Activated naive CD4-positive, alpha-beta T cell treated with Interleukin-2 at 50 U/mL for 16 hours (primary cell): ENCODE measurements at places on chromosomes 2 and 18.

DNA sequence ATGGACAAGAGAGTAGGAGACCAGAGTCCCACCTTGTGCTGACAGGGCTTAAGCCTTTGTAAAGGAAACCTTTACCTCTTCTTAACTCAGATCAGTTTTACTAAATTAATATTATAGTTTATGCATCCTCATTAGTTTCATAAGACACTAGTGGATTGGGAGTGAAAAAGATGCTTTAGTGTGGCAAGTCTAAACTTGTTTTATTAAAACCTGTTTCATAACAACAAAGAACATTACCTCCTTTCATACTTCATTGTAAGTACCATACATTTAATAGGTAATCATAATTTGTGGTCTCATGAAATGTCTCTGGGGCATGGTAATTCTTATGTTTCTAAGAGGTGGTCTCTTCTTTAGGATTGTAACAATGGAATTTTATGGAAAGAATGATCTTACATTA is 63.4 kb downstream of the PIKFYVE start:
- no peak for DNase-seq

GRCh38 chr2:170585067-170585466 is 130.1 kb upstream of the SP5 start:
- DNase-seq = no peak

DNA sequence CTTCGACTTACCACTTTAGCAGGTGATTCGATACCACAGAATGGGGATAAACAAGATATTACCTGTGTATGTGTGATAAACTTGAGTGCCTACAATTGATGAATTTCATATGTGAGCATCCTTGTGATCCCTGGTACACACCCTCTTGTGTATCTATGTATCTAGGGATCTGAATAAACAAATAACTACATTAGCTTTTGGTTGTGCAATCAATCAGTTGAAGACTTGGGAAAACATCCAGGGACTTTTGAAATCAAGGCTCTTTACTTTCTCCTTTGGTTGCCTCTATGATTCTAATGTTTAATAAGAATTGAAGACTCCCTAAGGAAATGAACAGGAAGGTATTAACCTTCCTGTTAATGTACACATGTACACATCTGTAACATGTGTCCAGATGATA is 97.3 kb upstream of the DCC start:
- no peak for DNase-seq

GRCh38 chr2:64601034-64601754 is 52.5 kb downstream of the SERTAD2 start:
- no peak for DNase-seq

DNA sequence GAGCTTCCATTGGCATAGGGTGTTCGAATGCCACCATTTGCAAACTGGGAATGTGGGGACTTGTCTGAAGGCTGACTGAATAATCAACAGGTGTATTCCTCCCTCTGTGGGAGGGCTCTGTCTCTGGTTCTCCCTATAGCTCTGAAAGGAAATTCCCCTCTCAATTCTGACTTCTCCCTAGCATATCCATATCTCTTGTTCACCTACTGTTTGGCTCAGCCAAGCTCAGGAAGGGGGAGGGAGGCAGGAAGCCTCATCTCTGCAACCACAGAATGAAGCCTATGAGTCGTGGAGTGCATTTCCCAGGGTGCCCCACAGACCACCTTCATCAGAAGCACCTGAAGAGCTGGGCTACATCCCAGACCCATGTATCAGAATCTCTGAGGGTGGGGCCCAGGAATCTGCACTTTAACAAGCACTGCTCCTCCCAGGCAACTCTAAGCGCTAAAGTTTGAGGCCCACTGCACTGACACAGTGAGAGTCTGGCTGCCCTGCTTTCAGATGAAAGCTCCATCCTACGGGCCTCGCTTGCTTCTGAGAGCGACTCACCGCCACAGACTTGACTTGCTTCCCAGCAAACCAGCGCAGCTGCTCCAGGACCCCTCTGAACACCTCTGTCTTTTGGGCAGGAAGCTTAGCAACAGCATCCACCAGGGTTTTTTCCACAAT is 32.0 kb downstream of the XDH start:
- DNase-seq = no peak

- DNase-seq = no peak
Observed at GRCh38 chr2:2581331-2582159, 250.5 kb upstream of the MYT1L start.

GRCh38 chr18:34870555-34871310 is 160.6 kb downstream of the DTNA start:
- no peak for DNase-seq

DNA sequence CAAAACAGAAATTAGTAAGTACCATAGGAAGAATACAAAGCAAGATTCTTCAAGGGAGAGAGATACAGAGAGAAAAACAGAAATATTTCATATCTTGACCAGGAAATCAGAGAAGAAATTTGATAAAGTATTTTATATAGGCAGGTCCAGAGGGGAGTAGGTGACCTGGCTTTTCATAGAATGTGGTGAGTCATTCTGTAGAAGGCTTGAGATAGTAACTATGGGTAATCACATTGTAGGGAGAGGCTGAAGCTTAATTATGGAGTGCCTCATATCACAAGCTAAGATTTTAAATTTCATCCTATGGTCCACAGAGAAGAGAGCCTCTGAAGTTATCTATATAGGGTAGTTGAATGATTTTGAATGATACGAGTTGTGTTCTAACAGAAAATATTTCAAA is 195.0 kb upstream of the CYRIA start:
- DNase-seq = no peak

GRCh38 chr2:164028814-164029534 is 293.2 kb upstream of the FIGN start:
- DNase-seq = no peak

GRCh38 chr2:96837575-96837974 is 6.2 kb downstream of the ANKRD23 start:
- DNase-seq = no peak

GRCh38 chr18:60987963-60988362 is 345.3 kb upstream of the CDH20 start:
- no peak for DNase-seq

- DNase-seq = no peak
Observed at GRCh38 chr2:159549234-159549633, 67.1 kb downstream of the BAZ2B start.

DNA sequence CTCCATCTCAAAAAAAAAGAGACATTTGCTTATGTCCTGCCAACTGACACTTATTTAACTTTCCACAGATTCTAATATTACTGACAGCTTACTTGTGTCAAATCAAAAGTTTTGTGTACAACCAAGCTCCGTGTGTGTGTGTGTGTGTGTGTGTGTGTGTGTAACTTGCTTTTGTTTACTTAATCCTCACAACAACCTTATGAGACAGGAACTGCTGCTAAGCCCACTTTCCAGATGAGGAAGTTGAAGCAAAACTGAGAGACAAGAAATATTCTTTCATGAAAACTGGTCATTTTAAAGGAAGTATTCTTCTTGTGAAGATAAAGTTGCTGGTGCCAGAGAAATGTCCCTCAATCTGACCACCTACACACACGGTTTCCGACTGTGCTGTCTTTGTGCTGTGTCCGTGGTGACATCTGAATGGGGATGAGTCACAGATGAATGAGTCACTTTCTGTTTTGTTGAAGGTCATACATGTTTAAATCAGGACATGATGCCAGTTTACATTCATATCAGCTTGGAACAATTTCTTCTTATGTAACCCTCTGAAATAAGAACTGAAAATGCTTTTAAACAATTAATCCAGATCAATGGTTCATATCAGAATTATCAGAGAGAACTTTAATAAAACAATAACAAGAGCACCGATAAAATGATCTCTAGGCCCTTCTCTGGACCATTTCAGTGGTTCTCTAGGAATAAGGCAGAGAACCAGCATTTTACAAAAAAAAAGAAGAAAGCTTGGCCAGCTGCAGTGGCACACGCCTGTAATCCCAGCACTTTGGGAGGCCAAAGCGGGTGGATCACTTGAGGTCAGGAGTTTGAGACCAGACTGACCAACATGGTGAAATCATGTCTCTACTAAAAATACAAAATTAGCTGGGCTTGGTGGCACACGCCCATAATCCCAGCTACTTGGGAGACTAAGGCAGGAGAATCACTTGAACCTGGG is 95.5 kb downstream of the THNSL2 start:
- no peak for DNase-seq

GRCh38 chr2:72722492-72723070 is 103.3 kb downstream of the EXOC6B start:
- no peak for DNase-seq

GRCh38 chr2:42752314-42752713 is 11.6 kb downstream of the OXER1 start:
- DNase-seq = no peak

DNA sequence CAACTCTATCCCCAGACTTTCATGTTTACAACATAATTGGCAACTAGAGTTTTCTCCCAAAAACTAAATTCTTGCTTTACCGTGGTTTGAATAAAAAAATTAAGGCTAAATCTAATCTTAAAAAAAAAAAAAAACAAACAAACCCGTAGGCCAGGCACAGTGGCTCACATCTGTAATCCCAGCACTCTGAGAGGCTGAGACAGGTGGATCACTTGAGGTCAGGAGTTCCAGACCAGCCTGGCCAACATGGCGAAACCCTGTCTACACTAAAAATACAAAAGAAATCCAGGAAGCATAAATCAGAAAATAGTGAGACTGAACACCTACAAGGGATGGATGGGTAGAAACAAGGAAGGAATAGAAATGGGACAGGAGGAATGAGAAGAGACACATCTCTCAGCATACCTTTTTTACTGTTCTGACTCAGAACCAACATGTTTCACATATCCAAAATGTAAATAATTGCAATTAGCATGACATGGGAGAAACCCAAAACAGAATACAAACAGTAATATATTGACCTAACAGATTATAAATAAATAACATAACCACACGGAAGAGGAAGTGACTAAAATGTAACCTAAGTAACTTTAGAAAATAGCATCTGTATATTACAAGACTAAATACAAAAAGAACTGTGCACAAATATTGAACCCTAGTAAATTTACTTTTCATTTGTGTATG is 17.5 kb downstream of the MGAT4A start:
- no peak for DNase-seq
